ENCODE measurements at places on chromosomes 2 and 18.

- DNase-seq: no peak
Measured at GRCh38 chr2:30702694-30703093, 104.6 kb downstream of the CAPN13 start.

DNA sequence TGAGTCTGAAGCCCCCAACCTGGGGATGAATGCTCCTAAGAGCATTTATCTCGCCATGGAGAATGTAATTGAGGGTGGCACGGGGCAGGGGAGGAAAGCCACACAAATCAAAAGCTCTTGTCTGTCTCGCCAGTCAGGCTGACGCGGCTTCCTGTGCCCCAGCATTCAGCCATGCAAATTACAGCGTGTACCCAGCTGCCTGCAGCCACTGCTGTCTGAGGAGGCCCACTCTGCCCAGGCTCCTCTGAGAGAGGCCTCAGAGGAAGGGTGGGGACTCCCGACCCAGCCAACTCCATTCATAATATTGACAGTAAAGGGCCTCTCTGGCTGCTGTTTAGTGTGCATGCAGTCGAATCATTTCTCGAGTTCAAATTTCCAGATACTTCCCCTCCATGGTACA, 22.0 kb downstream of the SMAD7 start:
- no peak for DNase-seq

DNA sequence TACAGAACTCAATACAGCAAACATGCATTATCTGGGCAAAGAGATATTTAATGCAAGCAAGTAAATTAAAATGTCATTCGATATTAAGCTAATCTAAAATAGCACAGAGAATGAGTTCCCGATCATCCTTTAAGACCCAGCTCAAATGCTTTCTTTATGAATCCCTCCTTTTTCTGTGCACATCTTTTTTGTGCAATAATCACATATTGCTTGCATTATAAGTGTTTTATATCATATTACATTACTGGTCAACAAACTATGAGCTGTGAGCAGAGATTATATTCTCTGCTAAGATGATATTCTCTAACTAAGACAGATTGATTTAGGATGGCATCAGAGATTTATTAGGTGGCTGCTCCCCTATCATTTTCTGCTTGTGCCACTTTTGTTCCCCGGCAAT, 146.1 kb downstream of the ERBB4 start:
- no peak for DNase-seq

- DNase-seq: no peak
Measured at GRCh38 chr2:143157001-143157400, 27.8 kb downstream of the ARHGAP15 start.

DNA sequence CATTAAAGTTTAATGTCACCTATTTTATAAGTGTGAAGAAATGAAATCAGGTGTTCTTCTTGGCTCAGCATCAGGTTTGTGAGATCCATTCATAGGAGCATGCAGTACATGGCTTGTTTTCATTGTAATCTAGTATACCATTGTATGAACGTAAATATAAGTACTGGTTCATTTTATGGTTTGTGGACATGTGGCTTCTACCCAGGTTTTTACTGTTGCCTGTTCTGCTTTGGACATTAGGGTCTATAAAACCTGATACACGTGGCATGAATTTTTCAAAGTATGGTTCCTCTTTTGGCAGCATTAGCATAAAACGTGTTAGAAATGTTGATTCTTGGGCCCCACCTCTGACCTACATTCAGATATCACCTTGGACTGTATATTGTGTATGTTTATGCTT, 175.5 kb downstream of the PRPF40A start:
- no peak for DNase-seq

GRCh38 chr2:224023188-224023587, 15.9 kb downstream of the SERPINE2 start:
- DNase-seq: peak; percentile 47
